ENCODE measurements at places on chromosomes 16 and 17.
A peak's percentile ranks its signal among the peaks of the same experiment; 100 is the strongest.

DNA sequence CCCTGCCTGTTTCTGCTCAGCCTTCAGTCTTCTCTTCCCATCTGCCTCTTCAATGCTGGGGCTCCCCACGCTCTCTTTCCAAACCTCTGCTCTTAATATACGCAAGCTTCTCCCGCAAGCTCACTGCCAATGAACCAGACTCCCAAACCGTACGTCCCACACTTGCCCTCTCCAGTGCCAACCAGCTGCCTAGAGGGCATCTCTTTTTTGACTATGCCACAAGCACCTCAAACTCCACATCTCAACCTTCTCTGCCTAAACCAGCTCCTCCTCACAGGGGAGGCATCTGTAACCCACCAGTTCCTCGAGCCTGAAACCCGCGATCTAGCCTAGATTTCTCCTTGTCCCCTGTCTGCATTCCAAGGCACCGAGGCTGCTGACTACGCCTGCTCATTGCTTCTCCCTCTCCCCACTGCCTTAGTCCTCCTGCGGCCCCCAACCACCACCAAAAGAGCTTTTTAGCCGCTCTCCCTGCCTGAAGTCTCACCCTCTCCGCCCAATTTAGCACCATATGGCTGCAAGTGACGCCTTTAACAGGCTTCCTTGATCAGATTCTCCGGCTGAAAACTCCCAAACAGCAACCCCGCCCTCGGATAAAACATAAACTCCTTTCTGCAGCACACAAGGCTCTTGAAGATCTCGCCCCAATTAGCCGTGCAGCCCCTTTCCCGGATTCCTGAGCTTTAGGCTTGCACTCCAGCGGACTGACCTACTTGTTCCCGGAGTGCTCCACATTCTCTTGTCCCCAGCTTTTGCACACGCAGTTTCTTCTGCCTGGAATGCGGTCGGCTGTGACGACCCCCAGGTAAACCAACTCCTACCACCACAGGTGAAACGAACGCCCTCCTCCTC, 1.5 kb downstream of the GGA2 start:
- DNase-seq: no peak

DNA sequence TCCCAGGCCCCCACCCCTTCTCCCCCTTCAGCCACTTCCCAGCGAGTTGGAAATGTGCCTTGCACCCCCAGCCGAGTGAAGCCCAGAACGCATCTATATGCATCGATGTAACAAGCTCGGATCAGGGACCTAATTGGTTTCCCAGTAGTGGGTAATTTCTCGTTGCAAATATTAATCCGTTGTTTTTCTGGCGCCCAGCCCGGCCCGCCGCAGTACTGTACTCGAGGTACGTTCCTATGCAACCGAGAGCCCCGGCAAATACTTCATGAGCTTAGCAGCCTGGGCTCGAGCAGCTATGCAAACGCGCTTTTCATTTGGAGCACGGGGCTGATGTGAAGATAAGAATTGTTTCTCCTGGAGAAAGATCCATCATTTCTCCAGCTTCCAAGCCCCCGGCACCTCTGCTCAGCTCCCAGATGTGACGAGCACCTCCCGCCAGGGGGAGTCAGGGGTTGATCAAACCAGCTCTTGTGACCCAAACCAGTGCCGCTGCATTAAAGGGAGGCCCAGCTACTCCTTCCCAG, 229.8 kb downstream of the KATNIP start:
- DNase-seq: peak; percentile 70

GRCh38 chr17:38556239-38556638, 49.5 kb downstream of the SRCIN1 start:
- DNase-seq: no peak

DNA sequence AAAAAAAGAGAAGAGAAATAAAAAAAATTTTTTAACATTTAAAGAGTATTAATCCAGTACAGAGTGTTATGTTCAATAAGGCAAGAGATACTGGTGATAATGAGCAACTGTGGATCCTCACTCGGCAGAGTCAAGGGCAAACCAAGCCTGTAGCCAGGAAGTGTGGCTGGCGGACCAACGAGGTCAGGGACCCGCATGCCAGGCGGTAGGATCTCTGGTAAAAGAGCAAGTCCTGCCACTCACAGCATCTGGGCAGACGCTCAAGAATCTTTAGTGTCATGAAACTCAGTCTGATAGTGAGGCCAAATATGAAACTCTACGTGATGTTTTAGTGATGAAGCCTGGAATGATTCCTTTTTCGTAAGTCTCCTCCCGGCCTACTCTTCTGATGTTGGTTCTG, 8.3 kb upstream of the GEMIN4 start:
- no peak for DNase-seq

DNA sequence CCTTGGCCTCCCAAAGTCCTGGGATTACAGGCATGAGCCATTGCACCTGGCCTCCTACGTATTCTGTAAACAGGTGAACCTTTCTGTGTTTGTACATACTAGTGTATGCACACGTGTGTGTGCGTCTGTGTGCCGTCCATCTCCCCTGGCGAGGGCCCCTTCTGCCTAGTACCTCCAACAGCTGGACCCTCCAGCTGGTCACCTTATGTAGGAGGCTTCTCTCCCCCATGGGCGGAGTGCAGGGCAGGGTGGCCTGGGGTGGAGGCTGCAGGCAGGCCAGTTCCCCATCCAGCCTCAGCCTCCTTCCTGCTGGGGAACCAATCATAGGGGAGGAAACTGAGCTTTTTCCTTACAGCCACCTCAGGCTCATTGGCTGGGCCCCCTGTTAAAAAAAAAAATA, 24.4 kb upstream of the DOC2B start:
- no peak for DNase-seq
